ENCODE measurements at places on chromosomes 3 and 15.

GRCh38 chr3:98600412-98601095, 7.1 kb upstream of the CPOX start:
- no peak for DNase-seq

GRCh38 chr15:100279849-100280248, 61.9 kb downstream of the ADAMTS17 start:
- no peak for DNase-seq

- no peak for DNase-seq
These were observed 57.1 kb downstream of the FEM1B start for GRCh38 chr15:68334661-68335124.

DNA sequence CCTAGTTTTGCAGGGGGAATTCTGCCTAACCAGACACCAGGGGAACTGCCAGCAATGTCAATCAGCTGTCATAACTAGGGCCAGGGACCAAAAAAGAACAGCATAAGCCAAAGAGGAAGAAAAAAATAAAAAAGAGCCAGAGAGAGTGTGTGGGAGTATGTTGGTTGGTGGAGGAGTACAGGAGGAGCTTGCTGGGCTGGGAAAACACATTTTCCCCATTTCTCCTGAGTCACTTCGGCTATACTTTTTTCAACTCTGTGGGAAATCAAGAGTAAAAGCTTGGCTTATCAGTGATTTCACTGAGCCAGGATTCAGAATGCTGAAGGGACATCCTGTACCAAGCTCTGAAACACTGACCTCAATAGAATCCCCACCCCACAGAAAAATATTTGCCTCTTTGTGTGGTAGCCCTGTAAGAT, 144.7 kb upstream of the DPH6 start:
- DNase-seq: no peak

DNA sequence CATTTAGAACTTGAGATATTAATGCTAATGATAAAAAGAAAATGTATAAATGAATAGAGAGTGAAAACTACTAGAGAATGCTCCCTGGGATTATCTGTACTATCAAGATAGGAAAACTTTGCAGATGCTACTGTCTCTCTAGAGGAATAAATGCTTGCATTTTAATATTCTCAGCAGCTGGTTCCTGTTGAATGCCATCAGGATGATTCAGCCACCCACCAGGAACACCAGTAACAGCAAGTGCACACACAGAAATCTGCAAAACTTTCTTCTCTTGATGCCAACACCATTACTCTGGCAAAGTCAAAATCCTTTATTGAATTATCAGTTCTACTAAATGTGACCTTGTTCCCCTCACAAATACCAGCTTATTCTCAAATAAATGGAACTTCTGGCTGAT, 148.4 kb downstream of the TIGIT start:
- no peak for DNase-seq
